ENCODE measurements at places on chromosomes 1 and 21.

- no peak for DNase-seq
Measured at GRCh38 chr21:28431527-28432200, 561.0 kb downstream of the LTN1 start.

- DNase-seq, result no peak
Measured at GRCh38 chr1:154791292-154792166, 78.6 kb downstream of the KCNN3 start.

GRCh38 chr1:230067871-230068620 is 1.0 kb downstream of the GALNT2 start:
- DNase-seq, result peak; percentile 26

GRCh38 chr21:46063227-46063626 is 34.7 kb upstream of the COL6A2 start:
- DNase-seq, result no peak
